ENCODE measurements at places on chromosomes 6 and 20.

DNA sequence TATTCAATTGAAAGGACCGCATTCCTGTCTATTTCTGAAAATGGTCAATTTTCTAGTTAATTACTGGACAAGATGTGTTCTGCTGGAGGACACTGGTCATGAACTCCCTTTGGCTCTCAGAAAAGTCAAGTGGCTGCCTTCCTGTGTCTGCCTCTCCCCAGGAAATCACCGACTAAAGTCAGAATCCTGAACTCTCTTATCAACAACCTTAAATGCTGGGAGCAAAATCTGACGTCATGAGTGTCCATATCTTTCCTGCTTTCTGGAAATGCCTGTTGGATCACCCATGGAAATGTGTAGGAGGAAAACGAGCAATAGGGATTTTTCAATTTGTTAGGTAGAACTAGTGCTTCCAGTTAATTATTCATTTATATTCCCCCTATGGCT lies 53.5 kb upstream of the PLCB1 start:
- DNase-seq: no peak

GRCh38 chr6:138517635-138518034 lies 18.3 kb upstream of the NHSL1 start:
- no peak for DNase-seq

GRCh38 chr6:165858586-165858985 lies 195.5 kb upstream of the PDE10A start:
- DNase-seq: no peak

- peak; percentile 82 for DNase-seq
These were observed 66.8 kb upstream of the IYD start for GRCh38 chr6:150301846-150302519.

GRCh38 chr6:113763311-113763766 lies 93.8 kb upstream of the MARCKS start:
- peak; percentile 79 for DNase-seq

DNA sequence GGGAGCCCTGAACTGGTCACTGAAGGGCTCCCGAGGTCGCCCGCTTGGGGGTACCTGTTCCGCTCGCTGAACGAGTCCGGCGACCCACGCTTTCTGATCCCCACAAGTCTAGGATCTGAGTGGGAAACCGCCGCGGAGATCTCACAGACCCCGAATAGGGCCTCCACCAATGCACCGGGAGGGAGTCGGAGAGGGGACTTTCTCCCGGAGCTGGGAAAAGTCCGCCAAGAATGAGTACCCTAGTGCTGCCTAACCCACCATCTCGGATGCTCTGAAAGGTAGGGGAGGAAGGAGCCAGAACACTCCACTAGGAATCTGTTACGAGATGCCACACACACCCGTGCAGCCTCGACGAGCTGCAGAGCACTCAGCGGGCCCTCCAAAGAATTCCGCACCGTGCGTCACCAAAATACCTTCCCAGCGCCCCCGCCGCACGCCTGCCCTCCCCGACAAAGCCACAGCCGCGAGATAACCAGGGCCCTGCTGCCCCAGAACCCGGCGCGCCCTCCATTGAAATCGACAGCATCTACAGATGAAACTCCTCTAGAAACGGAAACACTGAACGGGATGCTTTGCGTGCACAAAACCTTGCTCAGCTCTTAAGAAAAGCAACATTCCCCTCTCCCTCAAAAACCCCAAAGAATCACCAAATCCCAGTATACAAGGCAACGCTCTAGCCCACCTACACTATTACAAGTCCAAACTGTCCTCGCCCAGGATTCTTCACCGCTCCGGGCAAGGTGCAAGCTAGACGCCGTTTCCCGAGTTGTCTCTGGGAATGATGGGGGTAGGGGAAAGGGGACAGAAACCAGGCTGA lies 686 bp downstream of the COL12A1 start:
- DNase-seq: peak; percentile 72

DNA sequence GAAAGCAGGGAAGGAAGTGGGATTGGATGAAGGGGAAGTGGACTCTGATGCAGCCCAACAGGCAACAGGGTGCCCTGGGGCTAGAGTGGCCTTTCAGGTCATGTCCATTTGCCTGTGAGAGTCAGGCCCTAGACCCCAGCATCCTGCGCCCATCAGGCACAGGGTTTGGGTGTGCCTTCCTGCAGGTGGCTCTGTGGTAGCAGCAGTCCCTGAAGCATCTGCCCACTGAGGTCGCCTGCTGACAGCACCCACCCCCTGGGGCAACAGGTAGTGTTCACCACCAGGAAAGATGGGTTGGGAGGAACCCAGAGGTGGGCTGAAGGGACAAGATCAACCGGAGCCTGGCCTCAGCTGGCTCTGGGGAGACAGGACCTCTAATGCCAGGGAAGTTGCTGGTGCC lies 3.6 kb downstream of the PACSIN1 start:
- DNase-seq: no peak

GRCh38 chr20:32395066-32395465 lies 36.9 kb downstream of the ASXL1 start:
- DNase-seq: no peak

GRCh38 chr20:57664476-57664875 lies 44.2 kb upstream of the ZBP1 start:
- no peak for DNase-seq

- DNase-seq: no peak
These were observed 414.0 kb downstream of the GJA1 start for GRCh38 chr6:121849477-121849876.

All from foreskin keratinocyte (primary cell).